ENCODE measurements at places on chromosomes 11 and 22.

GRCh38 chr11:45817191-45817590 lies 12.2 kb downstream of the SLC35C1 start:
- no peak for DNase-seq

DNA sequence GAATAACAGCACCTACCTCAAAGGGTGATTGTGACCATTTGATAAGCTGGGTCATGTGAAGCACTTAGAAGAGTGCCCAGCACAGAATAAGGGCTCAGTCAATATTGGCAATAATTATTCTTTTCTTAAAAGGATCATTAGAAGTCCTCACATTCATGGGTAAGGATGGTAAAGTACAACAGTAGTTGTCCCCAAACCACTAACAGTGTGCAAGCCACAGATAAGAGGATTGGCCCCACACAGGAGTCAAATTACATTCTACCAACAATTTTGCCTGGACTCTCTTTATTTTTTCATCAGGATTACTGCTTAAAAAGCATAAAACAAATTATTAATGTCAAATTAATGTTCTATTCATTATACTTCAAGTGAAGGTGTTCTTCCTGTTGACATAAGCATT lies 271.5 kb upstream of the PDGFD start:
- DNase-seq: no peak

- DNase-seq: no peak
Observed at GRCh38 chr11:67270256-67271204, 4.3 kb downstream of the GRK2 start.

DNA sequence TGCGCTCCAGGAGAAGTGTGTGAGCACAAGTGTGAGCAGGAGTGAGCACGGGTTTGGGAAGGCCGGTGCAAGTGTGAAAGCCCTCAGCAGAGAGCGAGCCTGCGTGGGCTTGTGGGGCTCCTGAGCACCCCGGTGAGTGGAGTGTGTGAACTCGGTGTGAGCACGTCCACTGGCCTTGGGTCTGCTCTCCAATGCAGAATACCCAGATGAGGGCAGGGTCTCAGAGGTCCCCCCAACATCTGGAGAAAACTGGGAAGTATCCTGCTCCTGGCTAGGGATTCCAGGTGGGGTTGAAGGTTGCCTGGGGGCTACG lies 1.2 kb downstream of the ESRRA start:
- no peak for DNase-seq

- DNase-seq: no peak
Observed at GRCh38 chr22:22061085-22062077, 78.8 kb upstream of the TOP3B start.

DNA sequence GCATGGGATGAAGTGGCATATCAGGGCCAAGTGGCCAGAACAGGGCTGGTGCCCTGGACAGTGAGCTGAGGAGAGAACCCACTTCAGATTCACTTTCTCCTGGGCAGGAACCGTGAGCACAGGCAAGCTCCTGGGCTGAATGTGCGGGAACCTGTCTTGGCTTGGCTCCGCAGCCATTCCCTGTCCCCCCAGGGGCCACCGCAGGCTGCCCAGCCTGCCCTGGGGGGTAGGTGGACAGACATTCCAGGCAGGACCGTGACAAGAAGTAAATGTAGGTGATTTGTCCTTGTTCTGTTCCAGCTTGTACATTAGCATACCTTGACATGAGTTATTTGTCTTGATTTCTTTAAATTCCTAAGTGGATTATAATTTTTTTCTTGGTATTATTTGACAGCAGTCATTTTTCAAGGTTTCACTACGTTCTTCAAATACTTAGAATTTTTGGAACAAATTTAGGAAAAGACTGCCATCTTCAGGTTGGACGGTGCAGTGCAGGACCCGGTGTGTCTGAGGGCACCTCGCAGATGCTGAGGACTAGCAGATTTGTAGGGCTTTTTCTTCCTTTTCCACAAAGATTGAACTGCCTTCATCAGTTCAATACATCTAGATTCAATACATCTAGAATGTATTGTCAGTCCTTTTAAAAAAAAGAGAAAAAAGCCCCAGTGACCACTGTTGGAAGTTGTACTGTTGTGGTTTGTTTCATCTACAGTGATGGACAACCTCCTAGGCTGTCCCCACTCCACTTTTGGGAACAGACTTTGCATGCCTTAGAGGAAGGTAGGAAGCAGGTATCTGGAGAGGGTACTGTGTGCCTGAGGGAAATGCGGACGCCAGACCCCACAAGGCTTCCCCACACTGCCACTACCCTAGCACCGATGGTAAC lies 115.1 kb upstream of the RASSF10 start:
- peak; percentile 18 for DNase-seq

DNA sequence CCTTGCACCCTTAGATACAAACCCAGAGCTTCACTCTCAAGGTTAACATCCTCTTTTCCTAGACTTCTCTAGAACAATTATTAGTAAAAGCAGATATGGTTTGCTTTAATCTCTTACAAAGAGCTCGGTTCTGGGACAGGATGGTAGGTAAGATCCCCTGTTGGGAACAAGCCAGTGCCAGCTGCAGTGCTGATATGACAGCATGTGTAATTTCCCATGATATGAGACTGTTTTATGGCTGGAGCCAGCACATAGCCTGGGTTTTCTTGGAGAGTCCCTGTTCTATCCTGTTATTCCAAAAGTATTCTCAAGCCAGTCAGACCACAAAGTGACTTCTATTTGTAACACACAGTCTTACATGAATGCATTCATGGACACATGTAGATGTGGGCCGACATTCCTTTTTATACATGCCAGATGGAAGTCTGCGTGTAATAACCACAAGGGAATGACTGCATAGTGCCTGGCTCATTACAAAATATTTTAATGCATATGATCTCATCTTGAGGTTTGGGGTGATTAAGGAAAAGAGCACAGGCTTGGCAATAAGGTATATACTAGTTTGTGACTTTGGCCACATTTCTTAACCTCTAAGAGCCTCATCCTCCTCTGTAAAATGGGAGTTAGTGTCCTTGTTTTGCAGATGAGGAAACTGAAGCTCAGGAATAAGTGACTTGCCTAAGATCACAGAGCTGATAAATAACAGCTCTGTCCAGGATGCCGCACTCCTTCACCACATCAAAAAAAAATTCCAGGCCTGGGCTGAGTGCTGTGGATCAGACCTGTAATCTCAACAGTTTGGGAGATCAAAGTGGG lies 21.8 kb downstream of the CLMP start:
- DNase-seq: no peak

- no peak for DNase-seq
Observed at GRCh38 chr11:61957021-61957770, 7.0 kb downstream of the BEST1 start.

- DNase-seq: no peak
Observed at GRCh38 chr11:117786135-117786870, 10.7 kb downstream of the DSCAML1 start.

GRCh38 chr11:46321757-46322156 lies 25.5 kb upstream of the DGKZ start:
- no peak for DNase-seq
